ENCODE measurements at places on chromosomes 5 and 9.

DNA sequence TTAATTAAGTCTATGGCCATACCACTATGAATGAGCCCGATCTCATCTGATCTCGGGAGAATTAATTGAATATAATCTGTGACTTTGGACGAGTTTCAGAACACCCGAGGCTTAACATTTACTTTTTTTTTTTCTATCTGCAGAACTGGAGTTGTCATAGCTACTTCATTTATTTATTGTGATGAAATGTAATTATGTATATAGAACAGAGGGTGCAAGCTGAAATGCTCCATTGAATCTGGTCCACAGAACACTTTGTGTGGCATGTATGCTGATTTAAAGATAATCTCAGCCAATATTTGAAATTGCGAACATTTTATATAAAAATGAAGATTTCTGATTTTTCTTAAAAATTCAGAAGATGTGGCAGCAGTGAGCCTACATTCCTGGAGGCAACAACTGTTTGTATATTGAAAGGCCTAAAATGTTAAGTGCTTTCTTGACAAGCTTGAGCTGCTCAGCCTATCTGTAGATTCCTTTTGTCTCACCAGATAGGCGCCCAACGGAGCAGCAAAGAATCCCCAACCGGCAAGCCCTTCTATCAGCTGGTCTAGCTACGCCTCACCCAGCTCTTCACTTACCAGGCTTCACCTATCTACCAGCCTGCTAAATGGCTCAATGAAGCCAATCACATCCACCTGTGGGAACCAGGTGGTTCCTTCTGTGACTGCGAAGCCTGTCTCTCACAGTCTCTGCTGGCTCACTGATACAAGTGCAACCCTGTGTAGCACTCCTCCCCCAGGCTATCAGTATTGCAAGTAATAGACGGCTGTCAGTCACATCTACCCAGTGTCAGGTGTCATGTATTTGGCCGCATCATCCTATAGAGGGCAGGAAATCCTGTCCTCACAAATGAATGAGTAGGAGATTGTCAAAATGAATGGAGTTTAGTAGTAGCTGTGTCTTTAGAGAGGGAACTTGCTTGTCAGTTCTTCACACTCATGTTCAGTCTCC, 170.6 kb upstream of the MRPS30 start:
- no peak for DNase-seq

- no peak for DNase-seq
Observed at GRCh38 chr5:6885581-6885980, 172.3 kb downstream of the TENT4A start.

- no peak for DNase-seq
Observed at GRCh38 chr9:114026335-114026734, 51.8 kb downstream of the AMBP start.

GRCh38 chr9:125920402-125920801, 173.2 kb downstream of the PBX3 start:
- DNase-seq: no peak

- DNase-seq: no peak
Observed at GRCh38 chr5:173789031-173789920, 98.9 kb upstream of the CPEB4 start.
